Stimulated activated CD4-positive, alpha-beta T cell treated with anti-CD3 and anti-CD28 coated beads, Interleukin-12 subunit alpha, Interleukin-12 subunit beta, amount 100 ng/mL, for 24 hours (primary cell): ENCODE measurements at places on chromosomes 2 and 18.

GRCh38 chr2:61229936-61230335 lies 67.9 kb downstream of the C2orf74 start:
- DNase-seq = no peak

DNA sequence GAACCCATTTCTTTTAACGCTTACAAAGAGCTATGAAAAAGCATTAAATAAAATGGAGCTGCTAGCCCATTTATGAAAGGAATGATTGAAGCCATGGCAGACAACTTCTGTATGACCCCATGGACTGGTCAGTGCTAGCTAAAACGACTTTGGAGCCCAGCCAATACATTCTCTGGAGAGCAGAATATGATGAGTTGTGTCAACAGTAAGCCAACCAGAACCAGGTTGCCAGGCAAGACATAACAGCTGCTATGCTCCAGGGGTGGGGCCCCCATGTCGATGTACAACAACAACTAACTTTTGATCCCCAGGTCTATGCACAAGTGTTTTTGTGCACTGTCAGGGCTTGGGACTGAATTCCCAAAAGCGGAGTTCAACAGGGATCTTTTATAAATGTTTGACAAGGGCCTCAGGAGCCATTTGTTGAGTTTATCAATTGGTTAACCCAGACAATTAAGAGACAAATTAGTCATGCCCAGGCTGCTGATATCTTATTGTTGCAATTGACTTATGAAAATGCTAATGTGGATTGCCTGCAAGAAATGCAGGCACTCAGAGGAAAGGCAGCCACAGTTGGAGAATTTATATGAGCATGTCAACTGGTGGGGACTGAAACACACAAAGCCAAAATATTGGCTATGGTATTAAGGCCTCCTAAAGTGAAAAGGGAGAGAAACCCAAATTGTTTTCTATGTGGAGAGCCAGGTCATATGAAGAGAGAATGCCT lies 64.6 kb upstream of the MYO3B start:
- no peak for DNase-seq

DNA sequence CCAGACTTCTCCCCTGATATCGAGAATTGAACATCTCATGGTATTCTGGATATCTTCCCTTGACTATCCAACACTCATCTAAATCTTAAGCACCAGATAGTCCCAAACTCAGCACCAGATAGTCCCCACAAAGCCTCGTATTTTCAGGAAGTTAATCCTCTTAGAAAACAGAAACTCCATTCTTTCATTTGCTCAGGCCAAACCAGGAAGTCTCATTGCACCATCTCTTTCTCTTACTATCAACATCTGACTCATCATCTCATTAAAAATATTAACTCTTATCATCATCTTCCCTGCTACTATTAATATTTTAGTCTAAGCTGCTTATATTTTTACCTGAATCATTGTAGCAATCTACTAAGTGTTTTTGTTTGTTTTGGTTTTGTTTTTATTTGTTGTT lies 286.4 kb downstream of the GALNT13 start:
- no peak for DNase-seq

- DNase-seq = no peak
Measured at GRCh38 chr2:11861044-11861443, 114.6 kb downstream of the LPIN1 start.

DNA sequence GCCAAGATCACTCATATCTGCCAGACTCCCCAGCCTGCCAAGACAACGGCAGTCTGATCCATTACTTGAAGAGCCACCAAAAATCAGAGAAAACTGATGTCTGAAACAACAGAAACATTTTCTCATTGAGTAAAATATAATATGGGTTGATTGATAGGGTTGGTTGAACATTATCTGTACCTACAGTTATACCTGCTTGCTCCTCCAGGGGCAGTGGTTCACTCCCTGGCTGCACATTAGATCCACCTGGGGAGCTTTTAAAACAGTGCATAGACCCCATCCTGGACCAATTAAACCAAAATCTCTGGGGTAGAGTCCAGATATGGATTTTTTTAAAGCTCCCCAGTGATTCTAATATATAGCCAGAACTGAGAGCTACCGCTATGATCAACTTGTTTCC lies 43.6 kb upstream of the SLC14A2 start:
- no peak for DNase-seq

DNA sequence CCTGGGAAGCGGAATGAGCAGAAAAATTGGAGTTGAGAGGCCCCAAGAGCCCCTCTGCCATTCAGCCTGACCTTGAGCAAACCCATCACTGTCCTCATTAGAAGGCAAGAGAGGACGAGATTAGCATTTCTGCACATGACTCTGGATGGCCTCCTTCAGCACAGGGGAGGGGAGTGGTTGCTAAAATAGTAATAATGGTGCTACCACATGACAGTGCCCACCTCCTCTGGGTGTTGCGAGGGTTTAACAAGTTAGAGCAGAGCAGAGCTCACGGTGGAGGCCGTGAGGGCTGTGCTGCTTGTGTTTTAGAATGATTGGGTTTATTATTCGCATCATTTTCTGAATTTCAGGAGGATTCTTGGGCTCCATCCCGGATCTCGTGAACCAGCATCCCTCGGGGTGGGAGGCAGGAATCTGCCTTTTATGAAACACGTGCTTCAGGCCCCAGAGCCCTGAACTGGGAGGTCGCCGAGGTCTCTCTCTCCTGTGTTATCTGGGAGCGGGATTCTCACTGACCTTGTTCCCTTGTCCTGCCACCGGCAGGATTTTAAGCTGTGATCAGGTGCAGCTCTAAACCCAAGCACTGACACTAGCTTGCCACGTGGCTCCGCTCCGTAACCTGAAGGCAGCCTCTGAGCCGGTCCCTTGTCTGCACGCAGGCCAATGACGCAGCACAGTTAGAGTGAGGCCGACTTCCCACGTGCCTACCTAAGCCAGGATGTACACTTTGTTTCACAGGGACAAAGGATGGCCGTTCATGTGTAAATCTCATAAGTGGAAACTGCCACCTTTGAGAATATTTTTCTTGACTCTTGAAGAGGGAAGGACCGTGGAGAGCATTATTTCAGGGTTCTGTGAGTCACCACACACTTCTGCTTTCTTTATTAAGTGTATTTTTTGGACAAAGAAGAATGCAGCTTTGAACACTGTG lies 142.3 kb downstream of the ACOXL start:
- DNase-seq = no peak

- DNase-seq = no peak
Measured at GRCh38 chr18:46199515-46200147, 95.4 kb downstream of the HAUS1 start.

DNA sequence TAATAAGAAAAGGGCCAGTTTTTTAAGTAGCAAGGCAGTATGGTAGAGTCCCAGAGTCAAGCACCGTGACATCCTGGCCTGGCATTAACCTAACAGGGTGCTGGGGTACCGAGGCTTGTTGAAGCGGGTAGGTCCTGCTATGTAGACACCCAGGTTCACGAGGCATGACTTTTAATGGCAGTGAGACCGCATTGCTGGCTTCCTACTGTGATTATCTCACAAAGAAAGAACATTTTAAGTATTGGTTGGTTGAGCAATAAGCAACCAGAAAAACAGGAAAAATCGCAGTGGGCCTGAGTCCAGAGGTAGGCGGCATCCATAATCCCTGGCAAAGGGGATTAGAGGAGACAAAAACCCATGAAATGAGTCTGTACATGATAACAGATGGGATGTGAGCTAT lies 927.9 kb upstream of the ACVR2A start:
- no peak for DNase-seq

DNA sequence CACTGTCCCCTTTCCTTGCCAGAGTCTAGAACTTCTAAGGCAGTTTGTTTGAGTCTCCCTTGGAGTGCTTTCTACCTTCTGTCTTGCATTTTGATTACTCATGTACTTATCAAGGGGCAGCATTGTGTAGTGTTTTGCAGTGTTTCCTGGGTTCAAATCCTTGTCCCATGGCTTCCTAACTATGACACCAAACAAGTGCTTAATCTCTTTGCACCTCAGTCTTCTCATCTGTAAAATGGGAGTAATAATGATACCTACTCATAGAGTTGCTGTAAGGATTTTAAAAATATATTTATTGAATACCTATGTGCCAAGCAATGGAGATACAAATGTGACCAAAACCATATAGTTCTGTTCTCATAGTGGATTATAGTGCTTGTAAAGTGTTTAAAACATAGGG lies 105.5 kb upstream of the PKDCC start:
- no peak for DNase-seq

GRCh38 chr2:186771850-186772463 lies 77.0 kb downstream of the ZSWIM2 start:
- DNase-seq = no peak

- no peak for DNase-seq
Measured at GRCh38 chr2:44886414-44886813, 55.1 kb upstream of the SIX3 start.

DNA sequence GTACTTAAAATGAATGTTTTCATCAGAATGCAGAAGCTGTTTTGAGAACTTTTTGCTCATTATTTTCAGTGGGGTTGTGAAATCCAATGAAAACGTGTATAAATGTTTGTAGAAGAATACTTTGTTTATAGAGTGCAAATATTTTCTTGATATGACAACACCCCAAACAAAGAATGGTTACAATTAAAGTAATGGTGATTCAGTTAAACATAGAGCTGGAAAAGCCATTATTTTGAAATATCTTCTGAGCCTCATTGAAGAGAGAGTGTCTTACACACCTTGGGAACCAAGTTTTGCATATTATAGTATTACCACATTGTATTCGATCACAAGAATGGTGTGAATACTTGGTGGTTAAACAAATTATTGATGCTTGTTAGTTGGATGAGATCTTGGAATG lies 48.7 kb downstream of the SPTBN1 start:
- DNase-seq = no peak

GRCh38 chr2:217839073-217839749 lies 163.6 kb downstream of the TNS1 start:
- no peak for DNase-seq

- DNase-seq = no peak
Measured at GRCh38 chr2:48738806-48739205, 16.7 kb downstream of the LHCGR start.

DNA sequence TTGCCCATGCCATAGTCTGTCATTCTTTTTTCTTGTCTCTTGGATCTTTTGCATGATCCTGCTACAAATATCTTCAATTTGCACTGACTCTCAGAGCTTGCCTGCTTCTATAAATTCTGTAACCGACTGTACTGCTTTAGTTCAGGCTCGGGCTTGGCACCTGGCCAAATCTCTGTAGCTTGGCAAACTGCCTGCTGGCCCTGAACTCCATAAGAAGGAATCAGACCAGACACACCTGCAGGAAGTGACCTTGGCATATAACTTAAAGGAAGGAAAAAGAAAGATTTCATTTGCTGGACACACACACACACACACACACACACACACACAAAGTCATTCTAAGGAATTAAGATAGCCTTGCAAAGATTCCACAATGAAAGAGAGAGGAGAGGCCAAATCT lies 291.2 kb upstream of the DDX18 start:
- no peak for DNase-seq

DNA sequence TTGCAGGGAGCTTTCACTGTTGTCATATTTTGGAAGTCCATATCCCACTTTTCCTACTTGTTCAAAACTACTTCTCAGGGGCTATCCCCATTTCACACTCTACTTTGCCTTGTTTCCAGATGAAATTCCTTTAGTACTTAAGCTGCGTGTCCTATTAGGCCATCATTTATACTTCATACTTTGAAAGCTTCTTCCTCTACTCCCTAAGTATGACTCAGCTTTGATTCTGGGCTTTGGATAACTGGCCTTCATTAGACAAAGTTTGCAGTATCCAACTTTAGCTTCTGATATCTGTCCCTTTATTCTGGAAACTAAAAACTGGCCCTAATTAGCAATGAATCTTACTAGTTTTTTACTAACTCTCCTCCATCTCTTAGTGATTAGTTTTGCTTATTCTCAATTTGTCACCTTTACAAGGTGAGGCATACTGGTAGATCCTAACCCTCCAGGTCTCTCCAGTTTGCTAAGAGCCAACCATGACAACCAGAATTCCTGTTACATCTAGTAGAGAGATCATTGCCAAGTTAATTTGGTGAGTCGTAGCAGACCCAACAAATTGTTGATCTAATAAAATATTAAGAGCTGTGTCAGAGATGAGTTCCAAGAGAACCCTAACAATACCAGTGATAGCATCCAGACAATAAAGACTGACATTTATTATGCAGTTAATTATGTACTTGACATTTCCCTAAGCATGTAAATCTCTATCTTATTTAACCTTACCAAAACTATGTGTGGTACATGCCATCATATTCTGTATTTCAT lies 31.2 kb upstream of the ITGAV start:
- no peak for DNase-seq

- no peak for DNase-seq
Measured at GRCh38 chr2:37447446-37447845, 103.0 kb downstream of the QPCT start.

- DNase-seq = no peak
Measured at GRCh38 chr2:70822843-70823242, 2.4 kb upstream of the CLEC4F start.

DNA sequence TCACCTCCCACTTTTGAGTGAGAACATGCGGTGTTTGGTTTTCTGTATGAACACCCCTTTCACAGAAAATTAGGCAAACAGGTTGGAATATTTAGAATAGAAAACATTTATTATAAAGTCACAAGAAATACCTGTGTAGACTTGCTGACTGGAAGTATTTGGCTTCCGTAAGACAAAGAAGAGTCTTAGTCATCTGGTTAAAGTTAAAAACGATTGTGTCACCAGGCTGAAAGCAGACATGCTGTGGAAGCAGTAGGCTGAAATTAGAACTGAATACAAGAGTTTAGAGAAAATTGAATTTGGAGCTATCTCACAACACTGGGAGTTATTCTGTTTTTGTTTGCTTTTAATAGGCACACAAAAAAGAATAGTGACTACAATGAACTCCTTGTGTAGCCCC lies 16.2 kb upstream of the CLASP1 start:
- DNase-seq = no peak

GRCh38 chr2:138723196-138723987 lies 56.8 kb downstream of the NXPH2 start:
- no peak for DNase-seq

DNA sequence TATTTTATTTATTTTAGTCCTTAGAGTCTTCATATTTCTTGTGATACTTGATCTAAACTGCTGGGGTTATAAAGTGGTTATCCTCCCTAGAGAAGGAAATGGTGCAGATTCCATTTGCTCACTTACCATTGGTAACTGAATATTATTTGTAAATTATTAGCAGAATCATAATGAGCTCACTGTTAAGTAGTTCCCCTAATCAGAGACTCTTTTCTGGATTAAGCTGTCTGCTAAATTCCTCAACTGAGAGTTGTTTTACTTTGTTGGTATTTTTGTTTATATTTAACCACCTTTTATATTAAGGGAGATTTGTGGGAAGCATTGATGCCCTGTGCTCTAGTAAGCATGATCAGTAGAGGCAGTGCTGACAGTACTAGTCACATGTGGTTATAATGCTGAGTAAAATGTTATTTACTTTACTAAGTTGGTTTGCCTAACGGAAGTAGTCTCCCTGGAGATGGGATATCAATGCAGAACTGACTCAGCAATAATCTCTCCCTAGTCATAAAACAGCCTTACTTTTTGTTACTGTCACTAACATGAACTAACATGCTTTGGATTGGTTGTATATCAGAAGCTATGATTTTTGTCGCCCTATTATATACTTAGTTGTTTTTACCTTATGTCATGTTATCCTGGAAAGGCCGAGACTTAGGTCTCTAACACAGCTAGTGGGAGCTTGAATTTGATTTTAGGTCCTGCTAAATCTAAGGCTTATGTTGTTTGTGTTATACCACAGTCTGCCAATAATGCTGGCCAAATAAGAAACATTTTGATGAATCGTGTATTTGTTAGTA lies 166.7 kb downstream of the MCFD2 start:
- DNase-seq = no peak
